ENCODE measurements at places on chromosomes 13 and 19.

DNA sequence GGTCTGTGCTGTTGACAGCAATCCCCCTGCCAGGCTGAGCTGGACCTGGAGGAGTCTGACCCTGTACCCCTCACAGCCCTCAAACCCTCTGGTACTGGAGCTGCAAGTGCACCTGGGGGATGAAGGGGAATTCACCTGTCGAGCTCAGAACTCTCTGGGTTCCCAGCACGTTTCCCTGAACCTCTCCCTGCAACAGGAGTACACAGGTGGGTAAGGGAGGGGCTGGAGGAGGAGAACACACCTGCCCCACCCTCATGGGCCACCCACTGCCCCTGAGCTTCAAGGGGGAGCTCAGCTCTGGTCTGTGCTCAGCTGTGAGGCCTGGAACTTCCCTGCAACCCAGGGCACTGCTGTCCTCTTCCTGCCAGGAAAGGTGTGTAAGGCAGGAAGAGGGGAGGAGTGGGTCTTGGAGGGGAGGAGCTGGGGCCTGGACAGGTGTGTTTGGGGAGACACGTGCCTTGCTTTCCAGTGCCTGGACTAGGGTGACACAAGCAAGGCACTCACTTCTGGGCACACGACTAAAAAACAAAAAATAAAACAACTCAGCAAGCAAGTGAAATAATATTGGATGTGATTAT, 3.9 kb downstream of the SIGLEC7 start:
- no peak for DNase-seq

- peak; percentile 92 for DNase-seq
Measured at GRCh38 chr19:55624109-55625003, at the start of gene ZNF784. TSS of gene ZNF784 (minus strand) at chr19:55624566. CDS start at chr19:55624561, 5 bp downstream.

DNA sequence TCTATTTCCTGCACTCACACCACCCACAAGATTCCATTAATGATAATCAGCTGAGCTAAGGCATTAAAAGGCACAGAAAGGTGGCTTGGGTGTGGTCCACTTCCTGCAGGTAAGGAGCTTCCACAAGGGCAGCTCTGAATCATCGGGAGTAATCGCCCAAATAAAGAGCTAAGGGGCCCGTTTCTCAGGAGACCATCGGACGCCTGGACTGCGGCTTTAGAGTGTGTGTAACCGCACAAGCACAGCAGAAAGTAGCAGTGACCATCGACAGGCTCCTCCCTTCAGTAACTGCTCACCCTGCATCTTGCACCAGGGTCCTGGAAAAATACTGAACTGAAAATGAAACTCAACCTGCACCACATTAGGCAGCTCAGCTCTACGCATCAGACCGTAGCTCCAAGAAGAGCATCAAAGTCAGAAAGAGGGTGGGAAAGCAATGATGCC, 6.0 kb downstream of the STK24 start:
- DNase-seq: peak; percentile 31

DNA sequence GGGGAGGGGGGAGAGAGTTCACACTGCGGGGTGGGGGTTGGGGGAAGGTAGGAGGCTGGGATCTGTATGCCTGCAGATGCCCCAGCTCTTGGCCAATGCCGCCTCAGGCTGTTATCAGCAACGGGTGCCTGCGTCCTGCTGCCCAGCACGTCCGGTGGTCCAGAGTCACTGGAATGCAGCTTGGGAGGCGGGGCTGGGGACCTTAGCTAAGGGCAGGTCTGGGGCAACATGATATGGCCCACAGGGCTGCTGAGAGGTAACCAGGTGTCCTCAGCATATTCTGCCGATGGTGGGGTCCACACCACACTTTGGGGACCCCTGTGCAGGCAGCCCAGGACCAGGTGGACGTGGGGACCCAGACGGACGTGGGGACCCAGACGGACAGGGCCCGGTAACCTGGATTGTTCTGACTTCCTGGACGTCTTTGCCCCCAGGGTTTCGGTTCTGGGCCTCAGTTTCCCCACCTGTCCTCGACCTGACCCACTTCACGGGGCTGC, 668 bp upstream of the ARHGAP45 start:
- no peak for DNase-seq

DNA sequence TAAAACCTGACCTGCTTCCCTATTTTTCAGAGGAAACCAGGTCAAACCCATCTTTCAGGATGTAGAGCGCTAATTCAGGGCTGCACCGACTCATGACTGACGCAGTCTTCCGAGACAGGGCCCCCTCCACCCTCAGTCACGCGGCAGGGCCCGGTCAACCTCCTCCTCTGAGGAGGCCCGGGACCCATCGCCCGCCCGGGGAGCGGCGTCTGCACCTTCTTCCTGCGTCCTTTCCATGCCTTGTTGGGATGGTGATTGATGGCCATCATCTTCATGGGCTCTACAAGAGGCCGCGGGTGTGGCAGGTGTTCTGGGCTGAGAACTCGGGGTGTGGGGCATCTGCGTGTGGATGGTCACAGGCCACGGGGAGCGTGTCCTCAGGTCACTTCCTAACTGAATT, 26.0 kb downstream of the GRTP1 start:
- DNase-seq: no peak

- no peak for DNase-seq
Measured at GRCh38 chr13:95708811-95709500, 32.0 kb downstream of the DNAJC3 start.

GRCh38 chr13:106533101-106533942, 2.1 kb downstream of the EFNB2 start:
- peak; percentile 84 for DNase-seq

GRCh38 chr19:39701291-39701690, 3.0 kb upstream of the LGALS14 start:
- DNase-seq: no peak

GRCh38 chr19:29566496-29567054, 39.5 kb upstream of the POP4 start:
- no peak for DNase-seq

- no peak for DNase-seq
Measured at GRCh38 chr19:13024126-13024950, 29.1 kb downstream of the NFIX start.

DNA sequence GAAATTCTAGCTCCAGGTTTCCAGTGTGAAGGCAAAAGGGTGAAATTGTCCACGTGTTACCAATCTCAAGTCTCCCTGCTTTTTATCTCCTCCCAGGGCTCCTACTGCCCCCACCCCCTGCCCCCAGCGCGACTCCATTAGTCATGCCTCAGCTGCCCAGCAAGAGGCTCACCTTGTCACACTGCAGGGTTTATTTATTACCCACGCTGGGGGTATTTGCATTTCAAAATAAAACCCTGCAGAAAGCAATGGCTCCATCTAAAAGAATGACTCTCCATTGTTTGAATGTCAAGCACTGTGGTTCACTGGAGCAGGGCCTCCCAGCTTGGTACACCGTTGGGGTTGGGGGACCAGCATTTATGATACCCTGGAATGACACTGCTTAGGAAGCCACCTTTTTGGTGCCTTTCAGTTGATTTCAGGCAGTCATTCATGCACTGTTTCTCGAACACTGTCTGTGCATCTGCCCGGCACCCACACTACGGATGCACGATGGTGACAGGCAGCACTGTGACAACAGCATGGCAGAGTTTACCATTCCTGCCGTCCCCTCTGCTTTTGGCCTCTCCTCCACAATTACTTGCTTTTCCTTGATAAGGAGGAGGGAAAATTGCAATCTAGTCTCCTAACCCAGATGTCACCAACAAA, 9.9 kb upstream of the POP4 start:
- DNase-seq: no peak

DNA sequence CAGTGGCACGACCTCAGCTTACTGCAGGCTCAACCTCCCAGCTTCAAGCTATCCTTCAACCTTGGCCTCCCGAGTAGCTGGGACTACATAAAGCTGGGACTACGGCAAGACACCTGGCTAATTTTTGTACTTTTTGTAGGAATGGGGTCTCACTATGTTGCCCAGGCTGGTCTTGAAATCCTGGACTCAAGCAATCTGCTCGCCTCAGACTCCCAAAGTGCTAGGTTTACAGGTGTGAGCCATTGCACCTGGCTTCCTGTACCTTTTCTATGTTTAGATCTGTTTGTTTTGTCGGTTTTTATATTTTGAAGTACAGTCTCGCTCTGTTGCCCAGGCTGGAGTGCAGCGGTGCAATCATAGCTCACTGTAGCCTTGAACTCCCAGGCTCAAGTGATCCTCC, 17.5 kb upstream of the TICAM1 start:
- DNase-seq: no peak

DNA sequence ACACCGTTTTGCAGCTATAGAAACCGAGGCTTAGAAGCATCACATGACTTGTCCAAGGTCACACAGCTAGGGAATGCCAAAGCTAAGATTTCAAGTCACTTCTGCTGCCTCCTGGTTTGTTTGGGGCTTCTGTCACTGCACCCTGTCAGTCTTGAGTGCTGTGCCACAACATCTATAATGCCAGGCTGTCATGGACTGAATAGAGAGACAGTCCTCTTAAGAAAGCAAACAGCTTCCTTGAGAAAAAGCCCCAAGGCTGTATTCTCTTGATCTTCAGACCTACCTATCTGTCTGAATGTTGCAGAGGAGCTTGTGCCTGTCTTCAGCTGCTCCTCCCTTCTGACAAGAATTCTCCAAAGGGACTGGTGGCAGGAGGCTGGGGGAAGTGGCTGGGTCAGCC, 81.6 kb downstream of the OLFM4 start:
- no peak for DNase-seq

DNA sequence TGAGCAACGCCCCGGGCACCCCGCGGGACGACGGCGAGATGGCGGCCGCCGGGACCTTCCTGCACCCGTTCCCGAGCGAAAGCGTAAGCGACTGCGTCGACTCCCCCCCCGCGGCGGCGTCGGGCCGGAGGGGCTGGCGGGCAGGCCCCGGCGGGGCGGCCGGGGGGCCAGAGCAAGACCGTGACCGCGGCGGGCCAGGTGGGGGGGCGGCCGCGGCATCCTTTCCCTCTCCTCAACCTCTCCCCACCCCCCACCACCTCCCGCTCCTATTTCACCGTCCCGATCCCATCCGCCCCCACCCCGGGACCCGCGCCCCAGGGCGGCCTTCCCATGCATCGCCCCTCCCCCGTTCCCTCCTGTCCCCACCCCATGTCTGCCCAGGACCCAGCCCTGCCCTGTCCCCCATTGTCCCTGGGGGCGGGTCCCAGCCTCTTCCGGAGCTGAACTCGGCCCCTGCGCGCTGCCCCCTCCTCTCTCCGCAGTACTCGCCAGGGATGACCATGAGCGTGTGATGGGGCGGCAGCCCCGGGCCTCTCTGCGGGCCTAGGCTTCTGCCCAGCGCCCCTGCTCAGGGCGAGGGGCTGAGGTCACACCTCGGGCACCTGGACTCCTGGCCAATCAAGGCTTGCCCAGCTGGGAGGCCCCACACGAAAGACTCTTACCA, 4.1 kb downstream of the ISYNA1 start:
- DNase-seq: no peak

DNA sequence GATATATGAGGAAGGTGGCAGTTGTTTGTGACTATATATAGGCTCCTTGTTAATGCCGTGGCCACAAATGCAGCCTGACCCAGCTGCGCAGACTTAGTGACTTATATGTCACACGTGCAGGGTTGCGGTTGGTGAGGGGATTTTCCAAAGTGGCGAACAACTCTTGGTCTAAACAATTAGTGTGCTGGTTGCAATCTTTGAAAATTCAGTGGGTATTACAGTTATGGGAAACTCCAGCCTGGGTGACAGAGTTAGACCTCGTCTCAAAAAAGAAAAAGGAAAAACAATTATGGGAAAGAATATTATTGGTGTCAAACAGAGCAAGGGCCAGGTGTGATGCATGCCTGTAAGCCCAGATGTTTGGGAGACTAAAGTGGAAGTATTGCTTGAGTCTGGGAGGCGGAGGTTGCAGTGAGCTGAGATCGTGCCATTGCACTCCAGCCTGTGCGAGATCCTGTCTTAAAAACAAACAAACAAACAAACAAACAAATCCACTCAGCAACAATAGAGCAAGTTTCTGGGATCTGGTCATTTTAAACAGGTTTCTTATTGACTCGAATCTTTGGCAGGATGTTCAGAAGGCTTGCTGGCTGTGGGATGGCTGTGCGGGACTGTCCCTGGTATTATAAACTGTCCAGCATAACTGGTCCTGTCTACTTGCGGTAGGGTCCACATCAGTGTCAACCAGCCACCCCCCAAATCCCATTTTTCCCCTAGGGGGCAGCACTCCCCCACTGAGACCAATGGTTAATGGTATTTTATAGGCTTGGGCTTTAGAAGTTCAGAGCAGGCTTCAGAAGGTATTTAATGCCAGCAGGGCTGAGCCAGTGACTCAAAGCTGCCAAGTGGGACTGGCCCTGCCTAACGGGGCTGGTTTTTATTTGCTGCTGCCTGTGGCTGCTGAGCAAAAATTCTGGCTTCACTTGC, 15.4 kb downstream of the RELB start:
- peak; percentile 41 for DNase-seq

DNA sequence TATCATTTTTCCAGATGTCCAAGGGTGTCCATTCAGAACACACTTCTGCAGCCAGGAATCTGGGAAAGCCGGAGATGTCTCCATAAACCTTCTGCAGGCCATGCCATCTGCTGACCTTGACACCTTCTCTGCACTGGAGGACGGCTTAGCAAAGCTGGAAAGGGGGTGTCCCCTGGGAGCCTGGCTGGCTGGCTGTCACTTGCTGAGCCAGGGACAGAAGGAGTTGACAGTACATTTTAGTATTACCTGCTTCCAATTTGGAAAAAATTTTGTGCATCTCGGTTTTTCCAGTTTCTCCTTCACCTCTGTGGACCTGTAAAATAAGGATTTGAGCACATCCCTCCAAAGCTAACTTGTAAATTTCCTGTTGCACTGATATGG, 8.1 kb upstream of the CHST8 start:
- no peak for DNase-seq

DNA sequence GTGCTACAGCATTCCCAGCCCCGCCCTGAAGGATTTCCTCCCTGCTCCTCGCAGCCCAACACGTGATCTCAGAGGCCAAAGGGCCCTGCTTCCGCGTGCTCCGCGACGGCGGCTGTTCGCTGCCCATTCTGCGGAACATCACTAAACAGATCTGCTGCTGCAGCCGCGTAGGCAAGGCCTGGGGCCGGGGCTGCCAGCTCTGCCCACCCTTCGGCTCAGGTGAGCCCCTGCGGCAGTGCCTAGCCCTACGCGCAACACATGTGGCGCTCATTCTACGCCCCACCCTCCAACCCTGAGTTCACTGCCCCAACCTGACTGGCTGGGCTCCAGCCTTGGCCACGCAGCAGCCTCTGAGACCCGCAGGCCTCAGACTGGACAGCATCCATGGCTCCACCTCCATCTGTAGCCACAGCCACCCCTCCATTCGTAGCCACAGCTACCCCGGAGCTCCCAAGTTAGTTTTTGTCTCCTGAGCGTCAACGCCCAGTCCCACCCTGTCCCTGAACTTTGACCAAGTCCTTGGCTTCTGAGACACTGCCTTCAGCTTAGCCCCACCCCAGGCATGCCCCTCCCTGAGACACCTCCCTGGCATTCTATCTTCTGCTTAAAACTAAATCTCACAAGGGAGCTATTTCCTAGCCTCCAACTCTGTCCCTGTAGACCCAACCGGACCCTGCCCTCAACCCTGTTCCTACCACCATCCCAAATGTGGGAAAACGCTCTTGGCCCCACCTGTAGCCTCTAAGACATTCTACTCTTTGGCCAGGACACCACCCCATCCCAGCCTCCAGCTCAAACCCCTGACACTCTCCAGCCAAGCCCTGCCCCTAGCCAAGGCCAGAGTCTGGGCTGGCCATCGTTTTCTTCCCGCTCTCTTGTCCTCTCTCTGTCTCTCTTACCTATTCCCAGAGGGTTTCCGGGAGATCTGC, 6.4 kb downstream of the LTBP4 start:
- peak; percentile 31 for DNase-seq

All from heart left ventricle (tissue), 16 donors.